Hematopoietic multipotent progenitor cell (in vitro differentiated cells): ENCODE measurements at places on chromosomes 3 and 15.

- no peak for DNase-seq
Observed at GRCh38 chr3:63353383-63353782, 75.3 kb downstream of the SYNPR start.

DNA sequence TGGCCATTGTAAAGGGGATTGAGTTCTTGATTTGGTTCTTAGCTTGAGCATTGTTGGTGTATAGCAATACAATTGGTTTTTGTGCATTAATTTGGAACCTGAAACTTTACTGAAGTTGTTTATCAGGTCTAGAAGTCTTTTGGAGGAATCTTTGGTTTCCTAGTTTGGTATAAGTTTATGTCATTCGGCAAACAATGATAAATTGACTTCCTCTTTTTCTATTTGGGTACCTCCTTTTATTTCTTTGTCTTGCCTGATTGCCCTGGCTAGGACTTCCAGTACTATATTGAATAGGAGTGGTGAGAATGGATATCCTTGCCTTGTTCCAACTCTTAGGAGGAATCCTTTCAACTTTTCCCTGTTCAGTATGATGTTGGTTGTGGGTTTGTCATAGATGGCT lies 32.1 kb downstream of the SPESP1 start:
- DNase-seq: peak; percentile 54

- DNase-seq: no peak
Observed at GRCh38 chr3:195207731-195208130, 63.2 kb downstream of the XXYLT1 start.

GRCh38 chr3:126464093-126464492 lies 11.6 kb downstream of the ZXDC start:
- no peak for DNase-seq

GRCh38 chr15:43872416-43873020 lies 45.7 kb downstream of the WDR76 start:
- peak; percentile 77 for DNase-seq

GRCh38 chr3:53180305-53181023 lies 19.5 kb downstream of the PRKCD start:
- DNase-seq: peak; percentile 22

GRCh38 chr3:185024966-185025365 lies 127.9 kb downstream of the C3orf70 start:
- DNase-seq: peak; percentile 57

- peak; percentile 63 for DNase-seq
Observed at GRCh38 chr3:49805367-49805782, 2.3 kb downstream of the INKA1 start.

DNA sequence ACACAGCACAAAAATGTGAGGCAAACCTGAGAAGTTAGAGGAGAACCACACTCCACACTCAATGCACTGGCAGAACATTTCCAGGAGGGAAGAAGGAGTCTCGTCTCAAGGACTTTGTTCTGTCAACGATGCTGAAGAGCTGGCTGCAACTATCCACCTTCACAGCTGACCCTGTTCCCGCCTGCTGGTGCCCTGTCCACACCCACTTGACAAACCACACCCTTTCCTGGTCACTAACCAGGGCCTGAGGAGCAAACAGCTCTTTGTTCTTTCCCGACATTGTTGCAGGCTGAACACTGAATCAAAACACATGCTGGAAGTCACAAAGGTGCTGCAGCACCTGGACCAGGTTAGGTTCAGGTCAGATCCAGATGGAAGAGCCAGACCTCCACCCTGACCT lies 92.6 kb upstream of the ARRDC4 start:
- DNase-seq: no peak

DNA sequence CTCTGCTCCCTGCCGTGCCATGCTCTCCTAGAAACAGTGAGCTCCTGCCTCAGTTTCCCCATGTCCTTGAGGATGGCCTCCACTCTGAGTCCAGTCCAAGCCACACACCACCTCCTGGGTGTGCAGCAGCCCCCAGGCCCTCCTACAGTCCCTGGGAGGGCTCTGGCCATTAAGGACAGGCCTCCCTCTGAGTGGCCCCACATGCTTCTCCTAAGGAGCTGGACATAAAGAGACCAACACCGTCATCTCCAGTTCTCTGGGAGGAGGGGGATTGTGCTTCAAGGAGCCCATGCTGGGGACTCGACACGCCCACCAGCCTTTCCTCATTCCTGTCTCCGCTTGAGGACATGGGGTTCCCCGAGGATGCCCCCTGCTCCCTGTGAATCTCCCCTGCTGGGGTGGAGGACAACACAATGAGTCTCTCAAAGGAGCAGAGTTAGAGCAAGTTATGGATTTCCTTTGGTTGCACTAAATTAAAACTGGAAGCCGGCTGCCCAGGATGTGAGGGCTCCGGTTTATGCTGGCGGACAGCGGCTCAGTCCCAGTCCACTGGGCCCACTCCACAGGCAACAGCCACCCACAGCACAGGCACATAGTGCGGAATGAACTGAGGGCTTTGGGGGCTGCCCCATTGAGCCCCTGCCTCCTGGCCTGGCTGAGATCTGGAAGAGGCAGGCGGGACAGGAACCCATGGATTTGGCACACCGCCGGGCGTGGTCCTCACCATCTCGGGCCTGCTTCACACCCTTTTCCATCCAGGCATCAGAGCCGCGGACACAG lies 165.6 kb upstream of the IQSEC1 start:
- no peak for DNase-seq

- no peak for DNase-seq
Observed at GRCh38 chr3:9891072-9891622, 737 bp downstream of the JAGN1 start.

- peak; percentile 59 for DNase-seq
Observed at GRCh38 chr15:80580106-80580505, 115.0 kb upstream of the ABHD17C start.

DNA sequence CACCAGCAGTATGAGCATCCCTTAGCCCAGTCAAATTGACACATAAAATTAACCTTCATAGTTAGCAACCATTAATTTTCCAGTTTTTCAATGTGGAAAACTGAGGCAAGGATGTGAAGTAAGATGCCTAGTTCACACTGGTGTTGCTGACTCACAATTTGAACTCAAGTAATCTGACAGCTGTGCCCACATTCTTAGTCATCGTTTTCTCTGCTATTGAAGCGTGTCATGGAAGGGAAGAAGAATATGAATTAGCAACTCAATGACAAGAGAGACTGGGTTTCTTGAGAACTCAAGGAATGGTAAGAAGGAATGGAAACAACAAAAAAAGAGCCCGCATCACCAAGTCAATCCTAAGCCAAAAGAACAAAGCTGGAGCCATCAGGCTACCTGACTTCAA lies 261.4 kb downstream of the EPHA3 start:
- DNase-seq: no peak

DNA sequence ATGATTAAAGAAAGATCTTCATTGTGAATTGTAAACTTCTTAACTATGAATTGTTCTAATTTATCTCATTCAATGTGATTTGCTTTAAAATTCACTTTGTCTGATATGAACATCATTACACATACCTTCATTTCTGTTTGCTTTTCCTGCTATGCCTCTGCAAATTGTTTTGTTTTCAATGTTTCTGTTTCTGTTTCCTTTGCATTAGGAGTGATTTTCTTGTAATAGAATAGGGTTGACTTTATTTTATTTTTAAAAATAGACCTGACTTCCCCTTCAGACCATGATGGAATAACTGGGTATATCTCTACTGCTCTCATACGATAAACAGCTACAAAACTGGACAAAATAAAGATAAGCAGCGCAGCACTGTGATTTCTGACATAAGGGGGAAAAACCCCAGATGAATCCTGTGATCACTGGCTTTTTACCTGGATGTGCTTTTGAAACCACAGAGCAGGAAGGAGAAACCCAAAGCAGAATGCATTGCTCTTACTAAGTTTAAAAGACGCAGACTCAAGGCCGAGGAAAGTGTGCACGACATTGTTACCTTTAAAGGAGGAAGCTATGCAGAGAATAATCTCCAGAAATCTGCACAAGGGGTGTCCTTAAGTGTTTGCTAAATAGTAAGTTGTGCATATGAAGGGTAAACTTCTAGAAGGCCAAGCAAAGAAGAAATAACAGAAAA lies 420.2 kb downstream of the TBC1D5 start:
- DNase-seq: peak; percentile 35

- no peak for DNase-seq
Observed at GRCh38 chr3:29384640-29385039, 103.8 kb downstream of the RBMS3 start.

GRCh38 chr3:39907981-39908380 lies 98.6 kb downstream of the MYRIP start:
- DNase-seq: no peak

DNA sequence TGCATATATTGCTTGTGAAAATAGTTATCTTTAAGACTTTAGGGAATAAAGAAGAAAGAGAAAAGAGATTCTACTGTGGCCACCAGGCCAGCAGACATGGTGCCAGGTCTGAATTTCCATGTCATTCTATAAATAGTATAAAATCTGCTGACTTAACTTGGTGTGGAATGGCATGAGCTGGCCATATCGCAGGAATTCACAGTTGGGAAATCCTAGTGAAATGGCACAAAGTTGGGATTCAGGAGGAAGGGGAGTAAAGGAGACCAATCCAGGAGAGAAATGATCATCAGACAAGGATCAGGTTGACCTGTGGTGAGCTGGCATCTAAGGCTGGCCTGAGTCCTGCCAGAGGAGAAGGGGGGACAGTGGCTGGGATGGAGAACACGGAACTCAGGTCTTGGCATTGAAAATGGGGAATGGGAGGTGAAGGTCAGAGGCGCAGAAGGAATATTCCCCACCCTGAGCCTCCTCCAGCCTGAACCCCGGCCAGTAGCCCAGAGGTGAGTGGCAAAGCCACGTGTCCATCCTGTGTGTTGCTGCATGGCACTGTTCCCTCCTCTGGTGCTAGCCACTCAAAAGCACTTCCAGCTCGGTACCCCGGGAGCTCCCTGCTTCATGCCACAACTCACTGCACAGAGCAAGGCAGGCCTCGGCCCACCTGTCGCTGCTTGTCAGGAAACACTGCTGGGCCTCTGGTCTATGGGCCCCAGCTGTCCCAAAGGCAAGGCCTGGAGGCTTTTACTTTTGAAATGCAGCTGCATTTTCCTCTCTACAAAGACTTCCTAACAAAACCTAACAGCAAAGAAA lies 51.4 kb downstream of the SSUH2 start:
- no peak for DNase-seq

GRCh38 chr3:46314517-46314916 lies 39.4 kb upstream of the CCR2 start:
- DNase-seq: no peak

GRCh38 chr3:117417411-117417810 lies 707.8 kb downstream of the TUSC7 start:
- no peak for DNase-seq

DNA sequence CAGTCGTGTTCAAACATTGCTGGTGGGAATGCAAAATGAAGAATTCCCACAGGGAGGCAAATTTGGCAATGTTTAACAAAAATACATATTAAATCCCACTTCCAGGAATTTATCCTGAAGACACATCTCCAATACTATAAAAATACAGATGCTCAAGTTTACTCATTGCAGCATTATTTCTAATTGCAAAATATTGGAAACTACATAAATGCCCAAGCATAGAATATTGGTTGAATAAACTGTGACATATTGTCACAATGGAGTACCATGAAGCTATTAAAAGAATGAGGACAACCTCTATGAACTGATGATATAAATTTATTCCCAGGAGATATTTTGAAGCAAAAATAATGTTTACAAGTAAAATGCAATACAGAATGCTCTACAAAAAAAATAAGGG lies 49.7 kb upstream of the UBE2E2 start:
- DNase-seq: no peak

DNA sequence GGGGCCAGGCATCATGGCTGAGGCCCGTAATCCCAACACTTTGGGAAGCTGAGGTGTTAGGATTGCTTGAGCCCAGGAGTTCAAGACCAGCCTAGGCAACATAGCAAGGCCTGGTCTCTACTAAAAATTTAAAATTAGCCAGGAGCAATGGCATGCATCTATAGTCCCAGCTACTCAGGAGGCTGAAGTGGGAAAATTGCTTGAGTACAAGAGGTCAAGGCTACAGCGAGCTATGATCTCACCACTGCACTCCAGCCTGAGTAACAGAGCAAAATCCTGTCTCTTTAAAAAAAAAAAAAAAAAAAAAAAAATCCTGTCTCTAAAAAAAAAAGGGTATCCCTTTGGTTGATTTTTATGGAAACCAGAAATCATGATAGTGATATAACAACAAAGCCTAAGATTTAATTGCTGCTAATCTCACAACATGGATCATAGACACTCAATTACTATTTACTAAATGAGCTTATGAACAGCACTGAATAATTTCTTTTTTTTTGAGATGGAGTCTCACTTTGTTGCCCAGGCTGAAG lies 12.1 kb downstream of the PCLAF start:
- DNase-seq: no peak

DNA sequence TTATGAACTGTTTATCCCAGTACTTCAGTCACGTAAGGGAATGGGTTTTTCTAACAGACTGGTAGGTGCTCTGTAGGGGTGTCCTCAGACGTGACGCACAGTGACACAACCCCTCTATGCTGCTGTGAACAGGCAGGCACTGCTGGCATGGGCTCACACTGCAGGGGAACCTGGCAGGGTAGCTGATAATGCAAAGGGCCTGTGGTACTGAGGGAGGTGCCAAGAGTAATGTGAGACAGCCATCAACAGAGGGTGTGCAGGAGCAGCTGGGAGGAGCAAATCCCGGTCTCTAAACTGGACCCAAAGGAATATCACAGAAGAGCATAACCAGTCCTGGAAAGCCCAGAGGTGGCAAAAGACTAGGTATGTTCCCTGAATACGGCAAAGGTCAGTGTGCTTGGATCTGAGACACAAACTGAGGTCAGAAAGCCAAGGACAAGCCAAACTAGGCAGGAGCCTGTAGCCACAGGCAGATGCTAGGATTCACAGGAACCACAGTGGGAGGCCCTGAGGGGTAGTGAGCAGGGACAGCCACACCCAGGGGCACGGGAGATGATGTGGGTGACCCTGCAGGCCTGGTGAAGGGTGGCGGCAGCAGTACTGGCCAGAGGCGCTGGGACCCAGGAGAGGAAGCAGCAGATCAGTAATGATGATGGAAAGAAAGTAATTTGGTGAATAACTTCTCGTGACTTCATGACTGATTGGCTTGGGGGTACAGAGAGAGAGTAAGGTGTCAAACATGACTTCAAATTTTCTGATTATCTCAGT lies 248.1 kb upstream of the CHRNA7 start:
- DNase-seq: no peak

- no peak for DNase-seq
Observed at GRCh38 chr15:85622221-85622831, 172.4 kb downstream of the KLHL25 start.

- DNase-seq: peak; percentile 33
Observed at GRCh38 chr3:152328841-152329240, 60.1 kb downstream of the MBNL1 start.

- DNase-seq: no peak
Observed at GRCh38 chr15:55873024-55873720, 120.2 kb downstream of the NEDD4 start.
